ENCODE measurements at places on chromosomes 2 and 18.

- DNase-seq = no peak
These were observed 228.3 kb upstream of the EPC2 start for GRCh38 chr2:148416248-148416647.

DNA sequence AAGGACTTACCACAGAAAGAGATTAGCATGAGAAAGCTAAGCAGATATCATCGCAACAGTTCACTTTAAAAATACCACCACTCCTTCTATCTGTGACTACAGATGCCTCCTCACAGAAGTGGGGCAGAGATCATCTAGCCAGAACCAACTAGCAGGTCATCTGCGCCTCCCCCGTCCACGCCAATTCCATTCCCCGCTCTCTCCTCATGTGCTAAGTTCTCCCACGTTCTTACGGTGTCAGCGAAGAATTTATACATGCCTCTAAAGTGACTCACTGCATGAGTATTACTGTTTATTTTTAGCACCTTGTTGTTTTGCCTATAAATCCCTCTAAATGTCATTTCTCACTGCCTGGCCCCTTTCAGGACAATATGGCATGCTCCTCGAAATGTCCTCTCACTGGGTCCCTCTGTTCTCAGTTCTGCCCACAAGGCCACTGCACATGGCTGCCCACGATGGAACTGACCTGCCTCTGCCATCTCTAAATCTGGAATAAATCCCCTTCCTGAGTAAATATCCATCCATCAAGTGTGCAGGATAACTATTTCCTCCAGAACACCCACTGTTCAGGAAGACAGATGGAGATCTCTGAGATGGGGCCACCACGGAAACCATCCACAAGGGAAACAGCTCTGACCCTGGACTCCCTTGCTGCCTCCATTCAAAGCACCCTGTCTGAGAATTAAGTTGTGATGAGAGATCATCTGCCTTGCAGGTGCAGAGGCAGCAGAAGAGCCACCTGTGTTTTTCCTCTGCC is 137.7 kb downstream of the IRS1 start:
- no peak for DNase-seq

DNA sequence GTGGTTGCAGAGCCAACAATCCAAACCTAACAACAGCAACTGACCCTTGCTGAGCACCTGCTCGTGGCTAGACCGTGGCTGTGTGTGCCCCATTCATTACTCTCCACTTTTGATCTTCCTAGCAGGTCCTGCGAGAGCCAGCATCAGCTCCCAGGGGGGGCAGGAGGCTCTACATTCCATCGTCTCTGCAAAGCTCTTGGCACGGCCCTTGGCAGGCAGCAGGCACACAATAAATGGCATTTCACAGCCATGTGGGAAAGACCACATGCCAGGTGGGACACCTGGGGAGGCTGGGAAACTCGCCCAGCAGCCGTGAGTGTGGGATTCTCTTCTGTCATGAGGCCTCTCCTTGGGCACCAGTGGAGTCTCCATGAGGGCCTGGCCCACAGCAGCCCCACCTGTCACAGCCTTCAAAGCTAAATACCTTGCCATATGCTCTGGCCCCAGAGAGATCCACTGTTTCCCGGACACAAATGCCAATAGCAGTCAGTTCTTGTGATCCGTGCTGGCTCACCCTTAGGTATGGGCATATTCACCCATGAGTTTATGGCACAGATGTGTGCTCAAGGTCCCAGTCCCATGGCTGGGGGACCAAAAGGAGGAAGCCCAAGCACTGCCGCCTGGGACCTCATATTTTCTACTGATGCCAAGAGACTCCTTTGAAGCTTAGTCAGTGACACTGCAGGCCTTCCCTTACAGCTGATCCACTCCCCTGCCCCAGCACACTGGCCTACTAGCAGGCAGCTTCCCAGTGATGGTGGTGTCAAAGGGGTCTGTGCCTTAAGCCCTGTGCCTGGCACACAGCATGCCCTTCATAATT is 6.8 kb upstream of the TEX51 start:
- DNase-seq = no peak

GRCh38 chr2:219570194-219570923 is 980 bp downstream of the OBSL1 start:
- no peak for DNase-seq

GRCh38 chr2:85756822-85757435 is 3.1 kb downstream of the ATOH8 start:
- no peak for DNase-seq

DNA sequence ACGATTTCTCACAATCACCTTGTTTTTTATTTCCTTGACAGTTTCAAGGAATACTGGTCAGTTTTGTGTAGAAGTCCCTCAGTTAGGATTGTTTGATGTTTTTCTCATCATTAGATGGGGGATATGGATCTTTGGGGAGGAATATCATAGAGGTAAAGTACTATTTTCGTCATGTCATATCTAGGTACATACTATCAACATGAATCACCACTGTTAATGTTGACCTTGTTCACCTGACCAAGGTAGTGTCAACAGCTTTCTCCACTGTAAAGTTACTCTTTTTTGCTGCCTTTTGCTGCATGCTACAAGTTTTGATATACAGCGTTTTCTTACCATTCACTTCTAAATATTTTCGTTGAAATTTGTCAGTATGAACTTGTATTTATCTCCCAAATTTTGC is 32.7 kb downstream of the NLRC4 start:
- no peak for DNase-seq

DNA sequence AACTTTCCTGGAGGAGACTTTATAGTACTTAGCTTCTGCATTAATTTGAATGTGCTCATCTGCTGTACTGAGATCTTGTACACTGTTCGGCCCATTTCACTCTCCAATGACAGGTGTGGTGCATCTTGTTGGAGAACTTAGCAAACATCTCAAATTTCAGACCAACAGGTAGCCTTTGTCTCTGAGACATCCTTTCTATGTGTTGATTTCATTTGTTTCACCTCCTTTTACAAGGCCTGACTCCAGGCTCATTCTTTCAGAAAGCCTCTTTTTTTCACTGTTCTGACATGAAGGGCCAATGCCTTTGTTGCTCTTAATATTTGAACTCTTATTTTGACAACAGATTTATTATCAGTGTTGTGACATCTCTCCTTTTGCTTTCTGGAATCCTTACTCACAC is 271.8 kb upstream of the FANCL start:
- DNase-seq = no peak
